HepG2 (cell line): ENCODE measurements at places on chromosomes 11 and 22. TPM values are rescaled to one million over a fixed set of nuclear protein-coding genes. Genes with fewer than 3 reads are reported as not detected.
A peak's percentile ranks its signal among the peaks of the same experiment; 100 is the strongest.

SYCE3 gene
- not detected in 2 replicates for total RNA-seq

DNA sequence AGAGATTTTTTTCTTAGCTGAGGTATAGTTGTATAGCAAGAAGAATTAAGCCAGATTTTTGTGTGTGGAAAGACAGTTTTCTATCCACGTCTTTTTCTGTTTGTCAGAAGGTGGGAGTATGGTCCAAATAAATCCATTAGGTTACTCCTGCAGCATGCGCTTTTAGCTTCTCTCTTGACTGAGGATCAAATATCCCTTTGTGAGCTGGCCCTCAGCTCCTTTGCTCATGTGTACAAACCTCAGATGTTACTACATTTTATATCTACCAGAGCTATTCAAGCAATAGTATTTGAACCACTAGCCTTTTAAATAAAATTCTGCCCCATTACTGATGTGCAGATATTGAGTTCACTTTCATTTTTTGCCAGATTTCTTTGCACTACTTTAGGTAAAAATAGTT, 8.8 kb upstream of the SIDT2 start:
- no peak overlapping the region for H3K4me3 ChIP-seq
- 0 out of 2 replicates have a peak, but pooled peaks cover 9% of the 10 kb centered on the region for H3K4me1 ChIP-seq
- H3K27me3 ChIP-seq = no peaks in the 10 kb centered on the region
- DNase-seq = no peak
- peaks cover 43% of the 10 kb centered on the region; the same call in 2 of the 3 replicates for H3K36me3 ChIP-seq

GRCh38 chr11:92552942-92553341, 328.3 kb downstream of the FAT3 start:
- no peak overlapping the region for H3K27ac ChIP-seq
- DNase-seq = peak; percentile 2
- H3K36me3 ChIP-seq = no peaks in the 10 kb centered on the region
- no peaks in the 10 kb centered on the region for H3K27me3 ChIP-seq
- H3K4me1 ChIP-seq = no peaks in the 10 kb centered on the region

DNA sequence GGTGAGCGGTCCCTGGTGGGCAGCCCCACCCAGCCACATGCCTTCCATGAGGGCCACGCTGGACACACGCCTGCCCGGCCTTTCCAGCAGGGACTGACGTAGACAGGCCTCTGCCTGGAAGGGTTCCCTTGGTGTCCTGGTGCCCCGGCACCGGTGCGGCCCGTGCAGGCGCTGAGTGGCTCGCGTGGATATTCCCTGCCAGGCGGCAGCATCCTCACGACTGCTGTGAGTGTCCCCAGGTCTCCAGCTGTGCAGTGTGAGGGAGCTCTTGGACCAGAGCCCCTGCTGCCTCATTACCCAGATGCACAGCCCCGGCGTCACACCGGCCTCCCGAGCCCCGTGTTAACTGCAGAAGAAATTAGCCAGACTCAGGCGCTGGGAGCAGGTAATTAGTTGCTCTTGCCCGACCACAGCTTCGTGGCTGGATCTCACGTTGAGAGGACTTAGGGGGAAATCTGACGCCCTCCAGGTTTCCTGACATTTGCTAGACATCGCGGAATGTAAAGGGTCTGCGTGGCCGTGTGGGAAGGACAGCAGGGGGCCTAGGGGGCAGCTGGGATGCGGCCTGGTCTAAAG, 1196.3 kb downstream of the BRD1 start:
- peaks cover 5% of the 10 kb centered on the region; the same call in 1 of the 3 replicates for H3K27me3 ChIP-seq
- no peak overlapping the region for H3K27ac ChIP-seq
- no peaks in the 10 kb centered on the region for H3K36me3 ChIP-seq
- no peaks in the 10 kb centered on the region for H3K4me1 ChIP-seq
- no peak for DNase-seq

GRCh38 chr11:35563484-35564244, 38.2 kb upstream of the PAMR1 start:
- H3K4me1 ChIP-seq = no peaks in the 10 kb centered on the region
- H3K27ac ChIP-seq = no peak overlapping the region
- DNase-seq = no peak
- H3K36me3 ChIP-seq = no peaks in the 10 kb centered on the region
- no peak overlapping the region for H3K4me3 ChIP-seq
- no peaks in the 10 kb centered on the region for H3K27me3 ChIP-seq

OR4D5 gene
- total RNA-seq = not detected in 2 replicates

DNA sequence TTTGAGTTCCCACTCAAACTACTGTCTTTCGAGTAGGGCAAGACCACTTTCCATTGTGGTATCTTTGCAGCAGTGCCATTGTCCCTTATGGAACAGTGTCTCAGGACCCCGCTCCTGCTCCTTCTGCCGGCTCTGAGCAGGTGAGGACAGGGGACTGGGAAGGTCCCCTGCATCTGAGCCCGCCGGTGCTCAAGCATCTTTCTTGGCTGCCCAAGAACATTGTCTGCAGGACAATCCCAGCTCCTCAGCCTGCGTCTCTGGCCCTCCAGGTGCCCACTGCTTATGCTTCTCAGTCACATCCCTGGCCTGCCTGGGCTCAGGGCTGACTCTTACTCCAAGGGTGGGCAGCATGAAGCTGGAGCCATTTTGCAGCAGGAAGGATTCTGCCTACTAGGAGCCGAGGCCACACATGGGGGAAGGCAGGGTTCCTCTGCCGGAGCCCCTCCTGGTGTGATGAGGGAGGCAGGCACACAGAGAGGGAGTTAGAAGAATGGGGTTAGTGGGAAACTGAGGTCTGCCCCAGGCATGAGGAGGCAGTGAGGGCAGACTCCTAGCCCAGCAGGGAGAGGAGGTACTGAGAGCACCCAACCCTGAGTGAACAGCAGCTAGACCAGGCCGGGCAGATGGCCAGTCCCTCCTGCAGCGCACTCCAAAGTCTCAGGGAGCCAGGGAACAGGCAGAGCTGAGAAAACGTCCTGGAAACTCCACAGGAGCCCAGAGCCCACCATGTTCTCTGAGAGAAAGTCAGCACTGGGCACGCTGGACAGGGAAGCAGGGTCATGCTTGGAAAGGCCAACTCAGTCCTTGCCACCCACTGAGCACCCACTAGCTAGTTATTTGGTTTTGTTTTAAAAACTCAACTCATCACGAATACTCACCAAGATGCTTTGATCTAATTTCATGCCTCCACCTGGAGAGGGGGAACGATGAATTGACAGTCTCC, 7.5 kb upstream of the PPARA start:
- H3K4me1 ChIP-seq = peaks cover 68% of the 10 kb centered on the region
- no peak for DNase-seq
- H3K27ac ChIP-seq = no peak overlapping the region
- H3K36me3 ChIP-seq = no peaks in the 10 kb centered on the region

DNA sequence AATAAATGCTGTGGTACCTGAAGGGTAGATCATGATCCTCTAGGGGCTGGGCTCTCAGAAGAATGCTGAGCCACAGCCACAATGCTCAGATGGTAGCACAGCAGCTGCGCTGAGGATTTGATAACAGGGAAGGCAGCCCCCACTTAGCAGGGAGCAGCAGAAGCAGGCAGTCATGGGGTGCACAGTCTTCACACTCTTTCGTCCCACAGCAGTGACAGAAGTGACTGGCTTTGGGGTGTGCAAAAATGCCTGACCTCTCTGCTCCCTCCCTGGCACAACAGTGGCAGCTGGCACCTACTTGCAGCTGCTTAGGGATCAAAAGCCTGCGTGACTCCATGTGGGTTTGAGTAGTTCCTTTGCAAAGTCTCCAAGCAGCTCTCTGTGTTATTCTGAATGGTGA, 1349.8 kb upstream of the RAG2 start:
- no peak for DNase-seq
- H3K4me3 ChIP-seq = no peak overlapping the region
- H3K27ac ChIP-seq = no peak overlapping the region
- H3K27me3 ChIP-seq = no peaks in the 10 kb centered on the region
- H3K4me1 ChIP-seq = no peaks in the 10 kb centered on the region
- no peaks in the 10 kb centered on the region for H3K36me3 ChIP-seq

SLC17A6 gene
- total RNA-seq = not detected in 2 replicates

DNA sequence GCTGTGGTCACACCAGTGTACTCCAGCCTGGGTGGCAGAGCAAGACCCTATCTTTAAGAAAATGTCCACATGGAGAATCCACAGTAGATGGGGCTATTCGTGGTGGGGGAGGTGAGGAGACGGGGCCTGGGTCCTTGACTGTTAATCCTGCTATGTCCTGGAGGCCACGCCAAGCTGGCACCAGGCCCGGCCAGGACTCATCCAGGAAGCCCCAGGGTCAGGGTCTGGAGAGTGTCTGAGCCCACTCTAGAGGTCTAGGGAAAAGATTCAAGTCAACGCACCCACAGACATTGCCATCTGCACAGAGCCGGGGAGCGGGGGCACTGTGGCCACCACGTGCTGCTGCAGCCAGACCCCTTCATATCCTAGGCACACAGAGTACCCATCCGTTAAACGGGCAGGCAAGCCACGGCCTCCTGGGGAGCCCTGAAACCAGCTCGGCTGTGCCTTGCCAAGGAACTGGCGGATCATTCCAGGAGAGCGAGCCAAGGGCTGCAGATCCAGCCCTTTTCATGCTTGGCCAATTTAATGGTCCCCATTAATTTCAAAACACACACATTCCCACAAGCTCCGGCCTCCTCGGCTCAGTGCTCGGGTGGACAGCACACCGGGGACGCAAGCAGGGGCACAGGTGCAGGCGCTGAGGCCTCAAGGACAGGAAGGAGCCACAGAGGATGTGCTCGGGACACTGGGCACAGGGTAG, 24.7 kb downstream of the MACROD1 start:
- DNase-seq = no peak
- peaks cover 1% of the 10 kb centered on the region for H3K36me3 ChIP-seq
- H3K4me1 ChIP-seq = peaks cover 6% of the 10 kb centered on the region
- no peak overlapping the region for H3K4me3 ChIP-seq
- H3K27ac ChIP-seq = no peak overlapping the region

GRCh38 chr11:15216678-15217077, 102.0 kb downstream of the INSC start:
- H3K4me3 ChIP-seq = no peak overlapping the region
- no peaks in the 10 kb centered on the region for H3K27me3 ChIP-seq

DNA sequence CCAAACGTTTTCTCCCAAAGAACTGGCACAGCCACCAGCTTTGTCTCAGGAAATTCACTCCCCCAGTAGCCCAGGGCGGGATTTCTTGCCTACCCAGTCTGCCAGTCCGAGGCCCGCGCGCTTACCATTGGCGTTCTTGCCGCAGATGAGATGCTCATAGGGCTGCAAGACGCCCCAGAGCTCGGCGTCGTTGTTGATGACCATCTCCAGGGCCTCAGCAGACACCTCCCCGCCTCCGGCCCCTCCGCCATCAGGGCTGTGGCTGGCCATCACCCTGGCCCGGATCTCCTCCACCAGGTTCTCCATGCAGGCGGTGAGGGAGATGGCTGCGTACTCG, 1.3 kb downstream of the ABTB2 start:
- 0 out of 3 replicates have a peak, but pooled peaks cover under 1% of the 10 kb centered on the region for H3K36me3 ChIP-seq
- peaks cover 61% of the 10 kb centered on the region for H3K4me1 ChIP-seq
- peak overlapping the region; percentile 91 for H3K4me3 ChIP-seq
- no peaks in the 10 kb centered on the region; the same call in 2 of the 3 replicates for H3K27me3 ChIP-seq

GRCh38 chr22:42604403-42604802, 10.3 kb downstream of the POLDIP3 start:
- no peaks in the 10 kb centered on the region for H3K27me3 ChIP-seq
- no peak overlapping the region for H3K27ac ChIP-seq
- peaks cover 78% of the 10 kb centered on the region for H3K4me1 ChIP-seq
- H3K4me3 ChIP-seq = no peak overlapping the region
- peaks cover 54% of the 10 kb centered on the region for H3K36me3 ChIP-seq

DNA sequence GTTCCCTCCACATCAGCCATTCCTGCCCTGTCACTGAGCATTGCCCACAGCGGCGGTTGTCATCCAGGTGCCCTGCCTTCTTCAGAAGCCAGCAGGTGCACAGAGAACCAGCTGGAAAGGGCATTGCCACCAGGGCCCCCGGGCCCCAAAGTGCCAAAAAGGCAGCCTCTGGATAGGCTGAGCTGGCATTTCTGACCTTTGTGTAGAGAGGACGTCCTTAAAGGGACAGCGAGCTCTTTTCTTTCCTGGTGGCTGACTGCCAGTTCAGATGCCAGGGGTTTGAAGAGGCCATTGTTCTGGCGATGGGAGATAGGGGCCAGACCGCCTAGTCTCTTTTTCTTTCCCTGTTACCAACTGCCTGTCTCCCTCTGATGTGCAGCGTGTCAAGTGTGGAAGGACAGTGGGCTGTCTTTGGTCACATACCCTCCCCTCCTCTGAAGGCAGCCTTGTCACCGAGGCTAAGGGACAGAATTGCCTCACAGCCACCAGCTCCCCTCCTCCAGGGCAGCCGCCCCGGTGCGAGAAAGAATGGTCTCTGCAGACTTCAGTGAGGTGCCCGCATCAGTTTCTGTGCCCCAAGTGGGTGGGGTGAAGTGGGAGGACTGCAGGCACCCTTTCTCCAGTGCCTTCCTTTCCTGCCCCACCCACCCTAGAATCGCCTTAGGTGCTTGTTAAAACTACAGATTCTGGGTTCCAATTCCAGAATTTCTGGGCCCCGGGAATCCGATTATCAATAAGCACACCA, 109.6 kb downstream of the SCN3B start:
- H3K36me3 ChIP-seq = no peaks in the 10 kb centered on the region
- no peak overlapping the region for H3K4me3 ChIP-seq
- H3K4me1 ChIP-seq = no peaks in the 10 kb centered on the region
- DNase-seq = no peak
- no peak overlapping the region for H3K27ac ChIP-seq
- H3K27me3 ChIP-seq = no peaks in the 10 kb centered on the region

OAF gene
- 37.5 and 63.7 TPM in 2 replicates for total RNA-seq

DNA sequence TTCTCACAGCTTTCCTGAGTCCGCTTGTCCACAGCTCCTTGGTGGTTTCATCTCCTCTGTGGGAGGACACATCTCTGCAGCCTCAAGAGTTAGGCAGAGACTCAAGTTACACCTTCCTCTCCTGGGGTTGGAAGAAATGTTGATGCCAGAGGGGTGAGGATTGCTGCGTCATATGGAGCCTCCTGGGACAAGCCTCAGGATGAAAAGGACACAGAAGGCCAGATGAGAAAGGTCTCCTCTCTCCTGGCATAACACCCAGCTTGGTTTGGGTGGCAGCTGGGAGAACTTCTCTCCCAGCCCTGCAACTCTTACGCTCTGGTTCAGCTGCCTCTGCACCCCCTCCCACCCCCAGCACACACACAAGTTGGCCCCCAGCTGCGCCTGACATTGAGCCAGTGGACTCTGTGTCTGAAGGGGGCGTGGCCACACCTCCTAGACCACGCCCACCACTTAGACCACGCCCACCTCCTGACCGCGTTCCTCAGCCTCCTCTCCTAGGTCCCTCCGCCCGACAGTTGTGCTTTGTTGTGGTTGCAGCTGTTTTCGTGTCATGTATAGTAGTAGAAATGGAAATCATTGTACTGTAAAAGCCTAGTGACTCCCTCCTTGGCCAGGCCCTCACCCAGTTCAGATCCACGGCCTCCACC, 11.7 kb downstream of the RASD2 start:
- H3K4me3 ChIP-seq = no peak overlapping the region
- H3K27me3 ChIP-seq = peaks cover 3% of the 10 kb centered on the region; the same call in 1 of the 2 replicates
- H3K4me1 ChIP-seq = peaks cover 9% of the 10 kb centered on the region
- peak; percentile 23 for DNase-seq
- H3K27ac ChIP-seq = no peak overlapping the region

GRCh38 chr11:69867076-69868005, 48.1 kb upstream of the FGF3 start:
- no peak for DNase-seq
- H3K4me1 ChIP-seq = no peaks in the 10 kb centered on the region
- H3K27ac ChIP-seq = no peak overlapping the region
- no peak overlapping the region for H3K4me3 ChIP-seq

- no peaks in the 10 kb centered on the region for H3K4me1 ChIP-seq
- peaks cover 3% of the 10 kb centered on the region; the same call in 1 of the 2 replicates for H3K27me3 ChIP-seq
- no peak for DNase-seq
- no peak overlapping the region for H3K4me3 ChIP-seq
Observed at GRCh38 chr11:6646918-6647679, 8.5 kb downstream of the DCHS1 start.
